ENCODE measurements at places on chromosomes 3 and 15.

GRCh38 chr3:4849739-4850138, 129.5 kb upstream of the BHLHE40 start:
- DNase-seq = no peak

DNA sequence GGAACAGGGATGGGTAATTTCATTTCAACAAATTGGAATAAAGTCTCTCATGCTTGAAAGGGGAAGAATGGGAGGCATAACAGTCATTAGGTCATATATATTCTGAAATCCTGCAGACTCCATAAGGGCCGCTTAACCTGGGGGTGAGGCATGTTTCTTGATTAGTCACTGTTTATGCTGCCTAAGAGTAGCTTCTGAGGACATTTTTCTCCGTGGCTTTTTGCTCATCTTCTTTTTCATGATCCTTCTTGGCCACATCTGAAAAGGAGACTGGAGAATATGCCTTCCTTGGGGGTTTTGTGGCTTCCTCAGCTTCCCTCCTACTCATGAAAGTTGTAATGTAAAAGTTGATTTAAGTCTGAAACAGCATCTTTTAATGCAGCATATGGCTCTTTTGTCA, 20.0 kb upstream of the CFAP20DC start:
- no peak for DNase-seq

DNA sequence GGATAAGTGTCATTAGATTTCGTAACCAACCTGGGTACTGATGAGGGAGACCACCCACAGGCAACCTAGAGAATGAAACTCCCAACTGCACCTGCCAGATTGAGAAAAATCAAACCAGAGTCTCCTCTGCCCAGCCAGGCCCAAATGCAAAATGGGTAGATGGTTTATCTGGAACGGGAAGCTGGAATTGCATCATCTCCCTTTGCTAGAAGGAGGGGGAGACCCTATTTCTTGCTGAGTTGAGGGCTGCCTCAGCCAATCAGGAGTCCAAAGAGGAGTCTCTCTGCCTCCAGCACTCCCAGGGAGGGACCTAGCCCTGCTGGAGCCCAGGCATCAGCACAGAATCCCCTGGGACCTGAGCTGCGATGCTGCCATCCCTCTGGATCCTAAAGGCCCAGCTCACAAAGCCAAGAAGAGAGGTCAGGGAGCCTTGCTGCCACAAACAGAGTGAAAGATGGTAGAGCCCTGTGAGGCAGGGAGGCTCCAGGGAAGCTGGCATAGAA, 8.1 kb downstream of the RMDN3 start:
- no peak for DNase-seq

- DNase-seq = peak; percentile 67
Measured at GRCh38 chr15:74958320-74958907, 1.8 kb upstream of the RPP25 start.

DNA sequence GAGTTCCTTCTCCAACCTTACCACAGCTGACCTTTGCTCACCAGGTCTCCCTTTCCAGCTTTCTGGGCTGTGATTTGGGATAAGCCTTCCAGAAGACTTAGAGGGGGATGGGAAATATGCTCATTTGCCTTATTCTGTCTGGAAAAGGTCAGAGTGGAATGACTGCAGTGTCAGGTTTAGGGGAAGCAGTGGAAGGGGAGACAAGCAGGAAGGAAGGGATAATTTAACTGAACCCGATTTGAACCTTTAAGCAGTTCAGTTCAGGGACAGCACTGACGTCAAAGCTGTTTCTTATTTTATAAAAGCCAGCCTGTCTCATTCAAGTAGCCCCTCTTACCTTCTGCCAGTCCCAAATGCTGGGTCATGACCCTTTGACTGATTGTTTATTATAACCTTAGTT, 418.4 kb upstream of the RARB start:
- no peak for DNase-seq

GRCh38 chr15:56831467-56832005, 86.9 kb upstream of the TCF12 start:
- no peak for DNase-seq

DNA sequence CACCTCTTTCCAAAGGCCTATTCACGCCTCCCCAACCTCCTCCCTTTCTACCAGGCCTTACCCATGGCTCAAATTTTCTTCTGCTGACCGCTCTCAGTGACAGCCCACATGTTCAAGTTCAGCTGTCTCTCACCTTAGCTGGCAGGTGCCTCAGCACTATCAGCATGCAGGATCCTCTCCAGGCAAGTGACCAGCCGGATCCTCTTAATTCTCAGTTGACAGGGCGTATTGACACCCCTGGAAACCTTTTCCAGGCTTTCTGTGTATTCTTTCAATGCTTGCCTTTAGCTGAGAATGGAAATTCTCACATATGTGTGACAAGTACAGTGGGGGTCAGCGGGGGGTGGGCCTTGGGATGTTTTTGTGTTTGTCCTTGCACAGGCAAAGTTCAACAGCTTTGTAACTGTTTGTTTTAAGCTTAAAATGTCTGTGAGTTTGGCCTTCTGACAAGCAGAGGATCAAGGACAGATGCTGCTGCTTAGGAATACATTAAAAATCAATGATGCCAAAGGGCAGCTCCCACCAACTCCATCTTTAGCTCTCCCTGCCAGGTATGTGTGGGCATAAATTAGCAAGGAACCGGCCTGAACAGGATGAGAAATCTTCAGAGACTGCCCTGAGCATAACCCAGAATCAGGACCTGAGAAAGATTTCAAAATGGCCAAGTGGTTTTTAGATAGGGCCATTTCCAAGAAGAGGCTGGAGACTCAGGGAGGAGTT, 17.4 kb upstream of the BDH1 start:
- no peak for DNase-seq

GRCh38 chr3:185280572-185281365, 26.9 kb upstream of the EHHADH start:
- DNase-seq = peak; percentile 44

- no peak for DNase-seq
Measured at GRCh38 chr3:54954521-54954920, 26.7 kb upstream of the LRTM1 start.

DNA sequence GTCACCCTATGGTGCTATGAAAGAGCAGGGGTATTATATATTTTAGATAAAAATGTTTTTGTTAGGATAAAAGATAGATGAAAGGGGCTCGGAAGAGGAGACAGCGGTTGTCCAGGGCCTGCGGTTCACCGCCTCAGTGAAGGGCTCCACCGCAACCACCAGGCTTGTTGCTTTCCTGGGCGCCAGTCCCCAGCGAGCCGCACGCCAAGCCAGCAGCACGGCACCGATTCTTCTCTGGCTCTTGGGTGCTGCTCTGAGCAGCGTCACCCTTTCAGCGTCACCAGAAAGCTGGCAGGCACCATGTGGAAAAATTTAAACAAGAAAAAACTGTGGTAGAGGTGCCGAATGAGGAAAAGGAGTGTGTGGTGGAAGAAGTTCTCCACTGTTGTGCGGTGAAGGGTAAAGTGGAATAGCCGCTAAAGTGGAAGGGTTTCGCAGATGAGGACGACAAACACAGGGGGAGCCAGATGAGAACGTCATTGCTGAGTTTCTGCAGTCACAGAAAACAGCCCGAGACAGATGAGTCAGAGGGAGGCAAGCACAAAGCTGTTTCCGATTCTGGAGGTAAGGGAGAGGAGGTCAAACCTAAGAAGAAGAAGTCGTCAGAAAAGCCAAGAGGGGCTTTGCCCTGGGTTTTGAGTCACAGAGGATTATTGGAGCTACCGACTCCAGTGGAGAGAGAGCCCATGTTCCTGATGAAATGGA, 569.2 kb downstream of the ZBBX start:
- DNase-seq = no peak

DNA sequence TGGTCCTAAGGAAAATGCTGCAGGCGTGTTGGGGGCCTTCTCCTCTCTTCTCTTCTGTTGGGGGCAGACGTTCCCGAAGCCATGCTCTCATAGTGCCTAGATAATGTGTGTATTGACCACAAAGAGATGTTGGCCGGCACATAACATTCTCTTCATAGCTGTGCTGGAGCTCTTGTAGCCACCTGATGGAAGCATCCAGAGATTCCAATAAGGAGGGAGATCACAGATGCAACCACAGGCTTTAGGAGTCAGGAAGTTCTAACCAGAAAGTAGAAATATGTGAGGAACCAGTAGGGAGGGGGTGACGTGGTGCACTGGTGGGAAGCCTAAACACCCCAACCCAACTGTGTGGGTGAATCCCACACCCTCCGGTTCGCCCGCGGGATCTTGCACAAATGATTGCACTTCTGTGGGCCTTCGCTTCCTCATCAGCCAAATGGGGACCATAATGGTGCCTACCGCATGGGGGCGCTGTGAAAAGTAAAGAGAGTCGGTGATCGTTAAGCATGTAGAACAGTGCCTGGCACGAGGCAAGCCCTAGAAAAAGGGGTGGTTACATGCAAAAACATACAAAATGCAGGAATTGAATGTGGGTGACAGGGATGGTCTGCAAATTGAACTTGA, 87.8 kb downstream of the TOP2B start:
- no peak for DNase-seq

- no peak for DNase-seq
Measured at GRCh38 chr15:26109203-26109602, 246.1 kb upstream of the ATP10A start.

GRCh38 chr3:128859630-128860029, 19.8 kb upstream of the ACAD9 start:
- no peak for DNase-seq

GRCh38 chr15:91482799-91483198, 370.7 kb upstream of the SLCO3A1 start:
- no peak for DNase-seq

DNA sequence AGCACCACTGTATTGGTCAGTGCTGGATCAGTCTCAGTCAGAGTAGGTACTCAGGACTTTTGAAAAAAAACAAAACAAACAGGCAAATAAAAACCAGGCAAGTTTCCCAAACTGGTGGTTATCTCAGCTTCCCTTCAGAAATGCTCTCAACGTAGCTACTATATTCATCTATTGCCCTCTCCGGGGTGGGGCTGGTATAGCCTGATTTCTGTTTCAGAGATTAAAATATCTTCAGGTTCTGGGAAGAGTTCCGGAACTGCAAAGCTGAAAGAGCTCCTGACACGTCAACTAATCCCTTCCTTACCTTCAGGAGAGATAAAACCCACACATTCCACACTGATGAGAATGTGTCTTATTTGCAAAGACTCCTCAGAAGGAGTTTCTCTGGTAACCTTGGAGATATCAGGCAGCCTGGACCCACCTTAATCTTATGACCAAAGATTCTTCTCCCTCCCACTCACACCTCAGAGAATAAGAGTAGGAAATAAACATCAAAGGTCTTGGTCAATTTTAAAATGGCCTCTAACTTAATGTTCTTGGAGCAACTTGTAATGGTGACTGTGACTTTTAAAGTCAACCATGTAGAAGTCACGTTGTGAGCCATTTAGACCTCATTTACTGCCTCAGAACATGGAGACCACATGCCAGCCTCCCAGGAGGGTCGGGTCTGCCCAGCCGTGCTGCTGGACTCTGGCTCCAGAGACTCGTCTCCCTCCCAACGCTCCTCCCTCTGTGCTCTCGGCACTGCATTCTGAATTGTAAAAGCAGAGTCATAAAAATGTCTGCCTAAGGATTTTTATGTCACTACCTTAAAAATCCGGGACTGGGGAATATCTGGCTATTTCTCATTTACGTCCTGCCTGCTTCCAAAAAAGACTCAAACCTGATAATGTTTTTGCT, 53.8 kb downstream of the CDCP1 start:
- no peak for DNase-seq

DNA sequence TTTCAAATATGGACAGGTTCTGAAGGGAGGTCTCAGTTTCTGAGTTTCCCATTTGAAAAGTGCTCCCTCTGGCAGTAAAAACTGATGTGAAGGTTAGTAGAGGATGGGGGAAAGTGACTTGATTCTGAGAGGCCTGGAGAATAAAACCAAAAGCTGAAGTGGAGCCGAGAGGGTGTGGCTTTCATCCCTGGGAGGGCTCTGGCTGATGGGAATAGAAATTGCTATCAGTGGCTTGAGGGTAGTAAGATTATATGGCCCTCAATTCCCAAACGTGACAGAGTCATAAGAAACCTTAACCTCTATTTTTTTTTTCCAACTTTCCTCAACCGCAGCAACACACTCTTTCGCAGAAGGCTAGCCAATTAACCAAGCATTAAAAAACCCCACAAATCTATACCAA, 185.9 kb downstream of the MEIS2 start:
- no peak for DNase-seq

DNA sequence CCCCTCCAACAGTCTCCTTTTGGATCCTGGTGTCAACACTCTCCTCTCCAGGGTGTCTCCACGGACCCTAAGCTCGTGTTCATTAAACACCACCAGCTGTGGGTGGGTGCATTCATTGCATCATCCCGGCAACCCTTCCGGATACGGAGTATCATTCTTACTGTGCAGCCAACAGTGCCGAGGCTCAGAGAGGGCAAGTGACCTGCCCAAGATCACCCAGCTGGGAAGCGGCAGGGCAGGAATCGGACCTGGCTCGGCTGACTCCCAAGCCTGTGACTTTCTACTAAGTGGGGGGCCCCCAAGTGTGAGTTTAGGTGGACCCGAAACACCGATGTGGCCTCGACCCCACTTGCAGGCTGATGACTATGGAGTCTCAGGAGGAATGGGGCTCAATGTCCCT, 20.4 kb downstream of the H1-8 start:
- no peak for DNase-seq

GRCh38 chr3:9251055-9251786, 1.8 kb upstream of the SRGAP3 start:
- DNase-seq = no peak

DNA sequence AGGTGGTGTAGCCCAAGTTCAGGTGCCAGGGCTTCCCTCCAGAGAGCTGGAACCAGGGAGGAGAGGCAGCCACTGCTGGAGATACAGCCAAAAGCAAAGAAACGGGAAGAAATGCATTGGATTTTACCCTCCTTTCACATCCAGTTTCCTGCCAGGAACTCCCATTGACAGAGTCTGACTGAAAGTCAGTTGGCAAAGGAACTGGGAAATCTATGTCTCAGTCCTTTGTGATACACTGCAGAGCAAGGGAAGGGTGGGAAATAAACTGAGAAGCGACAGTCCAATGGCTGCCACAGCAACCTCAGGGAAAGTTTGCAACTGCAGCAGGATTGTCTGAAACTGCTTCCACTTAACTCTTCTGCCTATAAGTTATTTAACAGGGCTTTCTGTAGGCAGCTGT, 142.6 kb downstream of the SATB1 start:
- no peak for DNase-seq

GRCh38 chr3:127800508-127800907, 21.8 kb downstream of the MGLL start:
- no peak for DNase-seq

GRCh38 chr3:5017925-5018531, 38.8 kb downstream of the BHLHE40 start:
- DNase-seq = peak; percentile 30
